MM.1S (cell line): ENCODE measurements at places on chromosomes 6 and 20.

DNA sequence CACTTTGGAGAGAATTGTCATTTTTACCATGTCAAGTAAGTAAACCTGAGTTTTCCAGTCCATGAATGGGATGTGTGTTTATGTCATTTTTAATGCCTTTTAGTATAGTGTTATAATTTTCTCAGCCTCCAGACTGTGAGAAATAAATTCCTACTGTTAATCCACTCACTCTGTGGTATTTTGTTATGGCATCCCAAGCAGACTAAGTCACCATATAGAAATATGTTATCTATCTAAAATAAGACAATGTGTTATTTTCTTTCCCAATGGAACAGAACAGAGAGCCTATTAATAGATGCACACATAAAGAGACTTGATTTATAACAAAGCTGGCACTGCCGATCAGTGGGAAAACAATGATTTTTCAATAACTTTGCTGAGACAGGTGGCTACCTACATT is 70.2 kb upstream of the SLC4A11 start:
- no peak for DNase-seq

GRCh38 chr6:134805168-134805567 is 144.7 kb downstream of the ALDH8A1 start:
- no peak for DNase-seq

DNA sequence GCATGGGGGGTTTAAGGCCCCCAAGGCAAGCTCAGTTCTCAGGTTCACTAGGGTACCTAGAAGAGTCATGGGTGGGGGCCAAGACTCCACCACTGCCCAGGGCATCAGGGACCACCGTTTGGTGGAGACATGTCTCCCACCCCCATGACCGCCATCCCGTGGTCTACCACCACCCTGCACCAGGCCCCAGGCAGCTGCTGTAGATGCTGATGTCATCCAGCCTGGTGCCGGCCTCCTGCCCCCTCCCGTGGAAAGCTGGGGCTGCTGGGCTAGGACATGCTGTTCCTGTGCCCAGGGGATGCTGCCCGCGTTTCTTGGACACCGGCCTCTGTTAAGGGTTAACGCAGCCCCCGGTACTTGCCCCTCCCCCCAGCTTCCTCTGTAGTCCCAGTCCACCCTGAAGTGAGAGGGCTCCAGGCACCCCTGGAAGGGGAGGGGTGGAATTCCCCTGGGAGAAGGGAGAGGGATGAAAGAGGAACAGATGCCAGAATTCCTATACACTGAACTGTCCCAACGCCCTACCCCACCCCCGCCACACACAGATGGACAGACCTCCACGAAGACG is 587 bp downstream of the IP6K3 start:
- DNase-seq, result no peak

- DNase-seq, result no peak
Measured at GRCh38 chr6:26428206-26428605, 12.1 kb upstream of the BTN3A3 start.

- peak; percentile 39 for DNase-seq
Measured at GRCh38 chr6:116392132-116393013, 21.6 kb downstream of the DSE start.
